ENCODE measurements at places on chromosomes 7 and 10.

DNA sequence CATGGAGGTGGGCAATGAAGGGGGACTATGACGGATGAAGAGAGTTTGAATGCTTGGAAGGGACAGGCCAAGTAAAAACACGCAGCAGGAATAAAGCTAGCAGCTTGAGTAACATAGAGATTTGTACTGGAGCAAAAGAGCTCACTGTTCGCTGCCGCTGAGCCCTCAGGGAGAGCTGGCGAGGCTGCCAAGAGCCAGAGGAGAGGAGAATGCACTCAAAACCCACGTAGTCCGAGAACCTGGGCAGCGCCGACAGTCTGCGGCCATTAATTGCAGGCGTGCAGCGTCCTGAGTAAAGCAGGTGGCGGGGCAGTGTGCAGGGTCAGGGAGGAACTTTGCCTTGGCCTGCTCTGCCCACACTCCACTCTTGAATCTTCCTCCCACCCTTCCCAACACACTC is 68.2 kb downstream of the SLC37A3 start:
- no peak for DNase-seq

DNA sequence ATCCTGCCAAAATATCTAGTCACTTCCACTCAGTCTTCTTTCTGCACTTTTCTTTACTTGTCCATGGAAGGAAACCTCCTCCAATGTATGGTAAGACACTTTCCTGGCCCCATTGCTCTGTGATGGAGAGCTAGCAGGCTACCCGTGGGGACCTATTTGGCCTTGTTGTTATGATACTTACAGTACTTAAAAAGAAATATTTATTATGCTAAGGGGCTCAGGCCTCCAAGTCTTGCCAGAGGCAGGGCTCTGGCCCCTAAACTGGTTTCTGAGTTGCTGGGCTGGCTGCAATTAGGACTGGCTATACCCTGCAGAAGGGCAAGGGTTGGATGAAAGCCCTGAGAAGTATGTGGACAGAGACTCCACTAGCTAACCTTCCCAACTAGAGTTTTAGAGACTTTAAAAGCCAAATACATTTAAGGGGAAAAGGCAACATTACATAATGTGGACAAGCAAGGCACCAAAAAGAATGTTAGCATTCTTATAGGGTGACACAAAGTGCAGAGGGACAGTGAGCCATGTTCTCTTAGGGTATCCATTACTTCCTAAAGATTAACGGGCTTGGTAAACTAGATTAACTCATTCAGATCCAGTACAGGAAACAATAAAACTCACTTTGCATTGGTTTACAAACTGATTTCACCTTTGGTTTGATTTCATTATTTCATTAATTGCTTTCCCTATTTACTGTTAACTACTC is 84.9 kb upstream of the INHBA start:
- no peak for DNase-seq

GRCh38 chr7:135672560-135673359 is 10.4 kb downstream of the STMP1 start:
- peak; percentile 64 for DNase-seq

DNA sequence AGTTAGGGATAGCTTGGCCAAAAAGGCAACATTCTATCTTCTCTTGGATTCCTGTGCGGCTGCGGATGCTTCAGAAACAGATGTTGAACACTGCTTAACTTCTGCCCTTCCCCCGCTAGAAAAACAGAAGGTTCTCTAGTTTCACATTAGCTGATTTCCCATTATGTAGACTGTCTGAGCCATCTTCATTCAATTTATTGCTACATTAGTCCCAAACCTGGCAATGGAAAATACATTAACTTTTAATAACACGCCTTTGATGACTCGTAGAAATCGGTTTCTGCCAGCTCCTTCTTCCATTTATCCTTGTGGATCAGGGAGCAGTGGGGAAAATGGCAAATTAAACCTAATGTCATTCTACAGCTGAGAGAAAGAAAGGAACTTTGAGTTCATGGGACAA is 119.9 kb downstream of the SLC16A9 start:
- DNase-seq, result no peak

DNA sequence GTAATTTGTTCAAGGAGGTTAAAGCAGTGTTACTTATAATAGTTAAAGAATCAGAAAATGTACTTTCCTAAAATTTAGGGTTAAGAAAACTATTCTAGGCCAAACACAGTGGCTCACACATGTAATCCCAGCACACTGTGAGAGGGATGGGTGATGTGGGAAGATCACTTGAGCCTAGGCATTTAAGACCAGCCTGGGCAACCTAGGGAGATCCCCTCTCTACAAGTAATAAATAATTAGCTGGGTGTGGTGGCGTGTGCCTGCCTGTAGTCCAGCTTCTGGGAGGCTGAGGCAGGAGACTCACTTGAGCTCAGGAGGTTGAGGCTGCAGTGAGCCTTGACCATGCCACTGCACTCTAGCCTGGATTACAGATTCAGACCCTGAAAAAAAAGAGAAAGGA is 3.6 kb upstream of the STEAP2 start:
- no peak for DNase-seq

DNA sequence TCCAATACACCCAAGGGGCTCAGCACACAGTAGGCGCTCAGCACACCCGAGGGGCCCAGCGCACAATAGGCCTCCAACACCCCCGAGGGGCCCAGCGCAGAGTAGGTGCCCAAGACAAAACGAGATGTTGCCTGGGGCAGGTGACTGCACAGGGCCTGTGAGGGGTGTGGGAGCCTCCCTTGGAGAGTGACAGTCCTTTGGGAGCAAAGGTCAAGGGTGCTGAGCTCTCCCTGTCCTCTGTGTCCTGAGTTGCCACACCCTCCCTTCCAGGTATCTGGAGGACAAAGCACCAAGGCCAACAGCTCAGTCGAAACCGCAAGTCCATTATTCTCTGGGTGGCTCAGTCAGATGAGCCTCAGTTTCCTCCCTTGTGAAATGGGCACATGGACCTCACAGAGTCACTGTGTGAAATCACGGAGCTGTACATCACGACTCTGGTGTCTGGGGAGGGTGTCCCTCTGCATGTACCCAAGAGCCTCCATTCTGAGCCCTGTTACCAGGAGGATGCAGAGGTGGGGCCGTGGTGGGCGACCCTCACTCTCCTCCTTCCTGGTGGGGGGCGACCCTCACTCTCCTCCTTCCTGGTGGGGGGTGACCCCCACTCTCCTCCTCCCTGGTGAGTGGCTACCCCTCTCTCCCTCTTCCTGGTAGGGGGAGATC is 81.3 kb downstream of the FOXL3 start:
- DNase-seq, result no peak

DNA sequence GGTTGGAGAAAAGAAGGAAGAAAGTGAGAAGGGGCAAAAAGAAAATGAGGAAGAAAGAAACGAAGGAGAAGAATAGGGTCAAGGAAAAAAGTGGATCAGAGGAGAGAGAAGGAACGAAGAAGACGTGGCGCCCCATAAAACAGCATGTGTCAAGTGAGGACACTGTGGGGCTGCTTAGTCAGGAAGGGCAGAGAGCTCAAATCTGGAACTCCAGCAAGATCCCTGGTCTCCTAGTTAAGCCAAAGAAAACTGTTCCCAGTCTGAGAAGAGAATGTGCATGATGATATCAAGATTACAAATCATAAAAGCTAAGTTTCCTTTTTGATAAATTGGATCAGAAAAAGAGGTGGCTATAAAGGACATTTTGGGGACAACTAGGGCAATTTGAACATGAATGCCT is 33.0 kb downstream of the CREB3L2 start:
- DNase-seq, result no peak

DNA sequence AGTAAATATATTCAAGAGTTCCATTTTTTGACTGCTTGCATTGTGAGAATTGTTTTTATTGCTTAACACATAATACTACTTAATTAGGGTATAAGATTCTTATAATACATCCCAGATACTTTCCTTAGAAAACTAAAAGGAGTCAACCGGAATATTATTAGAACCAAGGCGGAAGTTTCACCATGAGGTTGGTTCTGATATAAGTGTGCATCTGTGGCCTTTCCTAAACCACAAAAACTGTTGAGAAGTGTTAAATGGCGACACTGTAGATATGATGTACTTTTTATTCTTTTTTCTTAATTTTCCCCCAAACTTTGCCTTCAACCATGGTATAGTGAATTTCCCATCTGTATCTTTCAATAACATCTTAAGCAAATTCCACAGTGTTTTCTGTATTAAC is 32.3 kb upstream of the INHBA start:
- DNase-seq, result no peak

DNA sequence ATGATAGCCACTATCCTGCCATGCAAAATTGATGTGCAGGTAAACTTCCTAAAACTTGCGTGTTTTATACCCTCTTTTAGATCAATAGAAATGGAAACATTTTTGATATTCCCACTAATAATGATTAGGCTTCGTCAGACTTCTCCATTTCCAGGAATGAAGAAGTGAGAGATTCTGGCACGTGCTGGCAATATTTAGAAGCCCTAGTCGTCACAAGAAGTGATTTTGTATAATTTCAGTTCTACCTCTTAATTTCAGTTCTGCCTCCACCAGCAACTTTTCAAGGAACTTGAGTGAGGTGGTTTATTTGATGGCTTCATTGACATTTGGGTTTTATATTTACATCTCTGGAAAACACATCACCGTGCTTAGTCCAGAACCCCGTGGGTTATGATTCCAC is 61.9 kb downstream of the MRC1 start:
- no peak for DNase-seq

GRCh38 chr7:25707768-25708620 is 444.0 kb upstream of the NFE2L3 start:
- DNase-seq, result no peak

- DNase-seq, result no peak
Observed at GRCh38 chr10:118729641-118730258, 25.0 kb downstream of the CACUL1 start.

GRCh38 chr7:143279186-143280098 is 5.3 kb upstream of the TMEM139 start:
- peak; percentile 24 for DNase-seq

DNA sequence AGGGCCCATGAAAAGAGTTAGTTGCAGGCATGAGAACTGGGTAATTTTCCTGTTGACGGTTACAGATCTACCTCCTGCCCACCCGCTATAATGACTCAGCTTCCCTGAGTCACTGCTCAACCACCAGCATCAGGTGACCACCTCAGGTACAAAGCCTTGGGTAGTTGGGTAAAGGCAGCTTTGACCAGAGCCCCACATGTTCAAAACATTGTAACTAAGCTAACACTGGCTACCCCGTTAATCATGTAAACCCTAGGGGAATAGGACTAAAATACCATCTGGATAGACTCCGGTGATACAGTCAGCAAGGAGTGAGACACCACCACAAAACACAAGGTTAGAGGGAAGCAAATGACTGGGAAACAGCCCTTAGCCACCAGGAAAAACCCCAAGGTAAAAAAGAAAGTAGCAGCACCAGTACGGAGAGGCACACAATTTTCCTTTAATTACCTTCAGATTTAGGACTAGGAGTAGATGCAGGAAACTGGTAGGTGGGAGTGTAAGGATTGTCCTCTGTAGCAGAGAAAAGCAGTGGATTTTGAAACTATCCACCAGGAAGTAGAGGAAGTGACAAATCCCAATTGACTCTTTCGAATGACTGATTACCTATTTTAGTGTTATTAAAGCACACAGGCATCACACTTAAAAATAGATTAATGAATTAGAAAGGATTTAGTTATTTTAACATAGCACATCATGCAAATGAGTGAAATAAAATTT is 103.5 kb upstream of the PDLIM1 start:
- no peak for DNase-seq

DNA sequence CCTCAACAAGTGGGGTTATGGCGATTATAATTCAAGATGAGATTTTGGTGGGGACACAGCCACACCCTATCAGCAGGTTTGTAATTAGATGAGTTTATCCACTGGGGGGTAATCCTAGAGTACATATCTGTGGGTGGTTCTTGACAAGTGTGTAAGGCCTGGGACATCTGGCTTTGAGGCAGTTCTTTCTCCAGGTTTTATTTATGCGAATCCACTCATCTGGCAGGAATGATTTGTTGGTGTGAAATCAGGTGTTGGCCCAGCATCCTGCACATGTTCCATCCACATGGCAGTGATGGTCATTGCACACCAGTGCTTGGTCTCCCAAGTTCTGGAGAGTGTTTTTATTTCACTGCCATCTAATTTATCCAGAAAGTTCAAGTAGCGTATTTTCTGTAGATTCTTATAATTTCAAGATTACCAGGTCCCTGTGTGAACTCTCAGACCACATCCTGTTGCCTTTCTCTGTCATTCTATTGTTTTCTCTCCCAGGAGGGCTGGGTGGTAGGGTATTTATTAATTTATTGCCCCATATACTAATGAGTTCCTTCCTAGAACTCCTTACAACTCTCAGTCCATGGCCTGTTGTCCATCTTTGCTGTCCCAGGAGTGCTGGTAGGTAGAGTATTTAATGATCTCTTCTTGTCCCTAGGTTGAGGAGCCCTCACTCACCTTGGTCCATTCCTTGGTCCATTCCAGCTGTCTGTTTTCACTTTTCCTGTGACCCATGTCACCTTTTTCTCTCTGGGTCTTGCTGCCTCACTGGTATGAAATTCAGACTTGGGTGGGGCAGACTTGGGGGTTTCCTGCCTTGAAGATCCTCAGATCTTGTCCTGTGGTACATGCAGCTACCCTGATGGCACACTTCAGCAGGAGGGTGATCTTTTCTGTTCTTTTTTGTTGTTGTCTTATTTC is 10.4 kb downstream of the RALA start:
- DNase-seq, result no peak

DNA sequence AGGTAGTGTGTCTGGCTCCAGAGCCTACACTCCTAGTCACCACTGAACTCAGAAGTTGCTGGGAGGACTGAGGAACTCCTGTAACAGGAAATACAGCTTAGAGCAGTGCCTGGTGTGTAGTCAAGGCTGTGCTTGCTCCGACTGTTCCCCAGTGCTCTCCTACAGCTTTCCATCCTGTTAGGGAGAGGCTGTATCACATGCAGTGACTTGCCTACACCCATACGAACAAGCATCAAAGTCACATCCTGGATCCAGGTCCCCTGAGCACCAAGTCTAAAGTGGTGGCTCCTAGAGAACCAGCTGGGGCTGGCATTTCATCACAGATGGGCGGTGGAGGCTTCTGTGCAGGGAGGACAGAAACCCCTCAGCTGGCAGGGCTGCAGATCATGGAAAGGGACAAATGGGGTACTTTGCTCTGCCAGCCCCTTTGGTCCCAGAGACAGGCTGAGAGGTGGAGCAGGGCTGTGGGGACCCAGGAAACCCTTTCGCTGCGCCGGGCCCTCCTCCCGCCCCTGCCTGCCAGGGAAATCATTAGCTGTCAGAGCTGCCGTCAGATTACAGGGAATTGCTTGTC is 7.7 kb downstream of the ASB10 start:
- DNase-seq, result peak; percentile 3

- no peak for DNase-seq
Observed at GRCh38 chr7:78171398-78171797, 372.8 kb downstream of the PHTF2 start.
